ENCODE measurements at places on chromosomes 3 and 15. TPM values are rescaled to one million over a fixed set of nuclear protein-coding genes. Genes with fewer than 3 reads are reported as not detected.

The ISLR gene
- total RNA-seq, result not detected

GRCh38 chr15:31328428-31328968 lies 1.9 kb downstream of the KLF13 start:
- peak; percentile 71 for DNase-seq

DNA sequence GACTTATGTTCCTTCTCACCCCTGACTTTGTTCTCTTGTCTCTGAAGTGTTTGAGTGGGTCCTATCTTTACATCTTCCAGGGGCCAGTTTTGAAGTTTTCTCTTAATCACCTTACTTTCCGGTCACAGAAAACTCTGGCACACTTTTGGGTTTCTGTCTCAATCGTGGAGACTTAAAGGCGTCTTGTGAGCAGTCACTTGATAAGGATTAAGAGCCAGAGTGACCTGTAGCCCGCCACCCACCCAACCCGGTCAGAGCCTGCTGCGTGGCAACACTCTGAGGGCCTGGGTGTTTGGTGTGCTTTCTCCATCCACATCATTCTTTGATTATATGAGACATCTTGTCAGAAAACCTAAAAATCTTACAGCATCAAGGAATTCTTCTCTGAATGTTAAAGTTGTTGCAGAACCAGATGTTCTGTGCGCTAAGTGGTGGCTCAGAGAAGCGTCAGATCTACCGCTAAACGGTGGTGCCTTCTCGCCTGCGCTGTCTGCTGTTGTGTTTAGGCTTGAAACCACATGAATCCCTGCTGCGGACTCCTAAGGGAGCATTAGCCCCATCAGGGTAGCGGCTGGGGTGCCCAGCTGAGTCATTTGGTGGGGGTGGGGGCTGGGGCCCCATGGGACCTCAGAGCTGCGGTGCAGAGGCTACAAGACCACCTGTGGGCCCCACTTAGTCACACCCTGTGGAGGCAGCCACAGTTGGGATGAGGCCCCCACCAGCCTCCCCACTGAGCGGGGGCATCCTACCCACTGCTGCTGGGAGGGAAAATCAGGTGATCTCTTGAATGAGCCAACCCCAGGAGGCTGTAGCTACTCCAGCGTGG lies 158.7 kb upstream of the BHLHE40 start:
- no peak for DNase-seq

GRCh38 chr3:181943285-181943684 lies 231.6 kb downstream of the SOX2 start:
- DNase-seq, result no peak

The LTK gene
- 5.5 TPM for total RNA-seq

The GPD1L gene
- 19.5 TPM for total RNA-seq

DNA sequence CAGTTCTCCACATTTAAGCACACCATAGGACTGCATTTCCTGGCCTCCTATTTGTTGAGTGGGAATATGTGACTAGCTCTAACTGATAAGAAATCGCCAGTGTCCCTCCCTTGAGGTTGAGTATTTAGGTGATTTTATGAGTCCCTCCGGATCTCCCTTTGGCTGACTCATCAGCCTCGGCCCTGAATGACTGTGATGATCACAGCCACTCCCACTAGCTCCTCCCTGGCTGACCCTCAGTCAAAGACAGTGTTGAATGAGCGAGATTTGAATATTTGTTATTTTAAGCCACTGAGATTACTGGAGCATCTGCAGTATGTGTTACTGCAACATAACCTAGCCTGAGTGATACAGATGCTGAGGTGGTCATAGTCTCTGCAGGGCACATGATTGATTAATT lies 515.3 kb downstream of the EPHB1 start:
- no peak for DNase-seq

DNA sequence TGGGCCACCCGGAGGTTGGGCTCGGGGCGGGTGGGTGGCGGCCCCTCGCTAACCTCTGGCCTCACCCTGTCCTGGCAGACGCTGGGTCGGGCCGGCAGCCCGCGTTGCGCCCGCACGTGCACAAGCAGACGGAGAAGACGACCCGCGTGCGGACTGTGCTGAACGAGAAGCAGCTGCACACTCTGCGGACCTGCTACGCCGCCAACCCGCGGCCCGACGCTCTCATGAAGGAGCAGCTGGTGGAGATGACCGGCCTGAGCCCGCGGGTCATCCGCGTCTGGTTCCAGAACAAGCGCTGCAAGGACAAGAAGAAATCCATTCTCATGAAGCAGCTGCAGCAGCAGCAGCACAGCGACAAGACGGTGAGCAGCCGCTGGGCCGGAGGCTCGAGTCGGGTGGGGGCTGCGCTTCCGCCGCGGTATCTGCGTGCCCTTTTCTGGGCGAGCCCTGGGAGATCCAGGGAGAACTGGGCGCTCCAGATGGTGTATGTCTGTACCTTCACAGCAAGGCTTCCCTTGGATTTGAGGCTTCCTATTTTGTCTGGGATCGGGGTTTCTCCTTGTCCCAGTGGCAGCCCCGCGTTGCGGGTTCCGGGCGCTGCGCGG lies 3.7 kb downstream of the ISL2 start:
- DNase-seq, result no peak

- no peak for DNase-seq
Measured at GRCh38 chr3:12773030-12773709, 14.1 kb upstream of the TMEM40 start.

DNA sequence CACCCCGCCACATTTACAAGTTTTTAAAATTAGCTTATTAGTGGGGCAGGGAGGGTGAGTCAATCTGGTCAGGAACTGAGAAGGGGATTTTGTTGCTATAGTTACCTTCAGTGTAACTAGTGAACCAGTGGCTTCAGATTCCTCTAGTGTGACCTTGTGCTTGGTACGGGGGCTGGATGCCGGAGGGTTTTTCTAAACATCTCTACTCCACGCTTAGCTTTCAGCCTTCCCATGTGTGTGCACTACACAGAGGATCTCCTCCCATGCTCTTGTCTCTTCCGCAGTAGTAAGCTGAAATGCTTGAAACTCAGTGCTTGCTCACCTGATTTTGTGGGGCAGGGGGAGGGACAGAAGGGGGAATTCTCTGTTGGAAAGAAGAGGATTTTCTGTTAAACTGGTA lies 67.9 kb upstream of the AKAP13 start:
- DNase-seq, result no peak

GRCh38 chr15:77846986-77847385 lies 214.3 kb upstream of the LINGO1 start:
- no peak for DNase-seq

The CTDSPL gene
- total RNA-seq, result 4.1 TPM

The ITIH4 gene
- total RNA-seq, result 16.0 TPM

DNA sequence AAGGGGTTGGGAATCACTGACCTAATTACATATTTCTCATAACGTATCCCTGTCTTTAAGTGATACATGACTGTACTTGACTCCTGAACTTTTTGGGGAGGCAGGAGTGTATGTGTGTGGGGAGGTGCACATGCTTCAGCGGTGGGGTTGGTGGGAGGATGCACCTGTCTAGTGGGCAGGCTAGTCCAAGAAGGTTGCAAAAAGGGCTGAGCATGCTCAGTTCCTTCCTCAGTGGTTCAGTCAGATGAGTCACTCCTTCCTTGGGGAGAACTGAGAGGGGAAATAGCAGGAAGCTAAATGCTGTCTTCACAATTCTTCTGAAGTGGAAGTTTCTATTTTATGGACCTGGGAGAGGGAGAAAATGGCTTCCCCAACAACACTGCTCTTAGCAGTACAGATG lies 24.6 kb upstream of the AP4E1 start:
- peak; percentile 52 for DNase-seq

DNA sequence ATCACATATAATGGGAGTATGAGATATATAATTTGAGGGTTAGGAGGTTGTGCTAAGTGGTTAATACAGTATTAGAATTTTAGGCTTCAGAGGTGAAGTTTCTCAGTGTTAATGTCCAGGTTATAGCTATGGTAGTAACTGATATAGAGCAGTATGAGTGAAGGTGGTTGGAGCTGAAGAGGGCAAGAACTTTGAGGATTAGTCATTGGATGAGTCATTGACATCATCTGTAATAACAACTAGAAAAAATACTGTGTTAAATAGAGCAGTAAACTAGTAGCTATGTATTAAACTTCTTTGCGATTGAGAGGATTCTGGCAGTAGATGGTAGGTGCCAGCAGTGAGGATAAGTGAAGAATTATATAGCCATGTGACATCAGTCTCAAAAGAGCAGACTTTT lies 47.5 kb upstream of the EIF3J start:
- no peak for DNase-seq

The HHLA2 gene
- 9.5 TPM for total RNA-seq

The ZCWPW2 gene
- 0.48 TPM for total RNA-seq

GRCh38 chr15:49731187-49732099 lies 110.6 kb downstream of the DTWD1 start:
- DNase-seq, result no peak

The CLDN11 gene
- not detected for total RNA-seq

The ADCY5 gene
- not detected for total RNA-seq

- no peak for DNase-seq
Measured at GRCh38 chr3:46713050-46713897, 4.4 kb downstream of the PRSS50 start.

The CLRN1 gene
- not detected for total RNA-seq

- DNase-seq, result no peak
Measured at GRCh38 chr3:8746780-8747345, 13.3 kb downstream of the CAV3 start.

The ZNF619 gene
- 10.5 TPM for total RNA-seq

GRCh38 chr15:39937696-39938095 lies 3.8 kb downstream of the EIF2AK4 start:
- no peak for DNase-seq

GRCh38 chr3:193016437-193016901 lies 98.8 kb upstream of the MB21D2 start:
- no peak for DNase-seq

DNA sequence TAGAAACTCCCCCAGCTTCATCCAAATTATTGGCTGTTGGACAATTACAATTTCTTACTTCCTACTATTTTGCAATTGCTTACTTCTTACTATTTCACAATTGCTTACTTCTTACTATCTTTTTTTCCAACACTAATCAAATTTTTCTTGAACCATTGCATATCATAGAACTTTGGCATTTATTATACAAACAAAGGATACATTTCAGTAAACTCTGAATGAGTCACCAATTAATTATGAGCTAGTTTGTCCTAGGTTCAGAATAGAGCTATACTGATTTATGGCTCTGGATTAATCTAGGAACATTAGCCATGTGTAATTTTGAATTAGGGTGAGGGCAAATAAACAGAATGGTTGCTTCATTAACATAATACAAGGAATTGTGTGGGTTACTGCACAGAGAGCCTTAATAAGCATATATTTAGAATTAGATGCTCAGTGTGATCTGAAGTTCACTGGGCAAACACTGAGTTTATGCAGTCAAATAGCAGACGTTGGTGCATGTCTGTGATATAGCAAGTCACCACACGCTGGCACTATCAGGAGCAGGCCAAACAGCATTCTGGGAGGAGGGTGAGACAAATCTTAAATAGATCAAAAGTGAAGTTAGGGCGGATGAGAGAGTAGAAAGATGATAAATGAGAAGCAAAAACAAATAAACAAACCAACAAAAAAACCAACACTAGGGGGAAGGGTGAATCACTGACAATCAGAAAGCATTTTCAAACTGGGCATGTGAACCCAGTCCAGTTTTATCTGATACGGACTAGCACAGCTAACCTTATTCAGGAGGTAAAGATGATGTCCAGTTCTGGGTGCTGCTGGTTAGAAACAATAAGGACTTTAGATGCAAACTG lies 21.5 kb downstream of the GABRR3 start:
- DNase-seq, result no peak

- no peak for DNase-seq
Measured at GRCh38 chr3:61669203-61669602, 107.8 kb downstream of the PTPRG start.

- no peak for DNase-seq
Measured at GRCh38 chr3:38731522-38731921, 82.0 kb upstream of the SCN5A start.

DNA sequence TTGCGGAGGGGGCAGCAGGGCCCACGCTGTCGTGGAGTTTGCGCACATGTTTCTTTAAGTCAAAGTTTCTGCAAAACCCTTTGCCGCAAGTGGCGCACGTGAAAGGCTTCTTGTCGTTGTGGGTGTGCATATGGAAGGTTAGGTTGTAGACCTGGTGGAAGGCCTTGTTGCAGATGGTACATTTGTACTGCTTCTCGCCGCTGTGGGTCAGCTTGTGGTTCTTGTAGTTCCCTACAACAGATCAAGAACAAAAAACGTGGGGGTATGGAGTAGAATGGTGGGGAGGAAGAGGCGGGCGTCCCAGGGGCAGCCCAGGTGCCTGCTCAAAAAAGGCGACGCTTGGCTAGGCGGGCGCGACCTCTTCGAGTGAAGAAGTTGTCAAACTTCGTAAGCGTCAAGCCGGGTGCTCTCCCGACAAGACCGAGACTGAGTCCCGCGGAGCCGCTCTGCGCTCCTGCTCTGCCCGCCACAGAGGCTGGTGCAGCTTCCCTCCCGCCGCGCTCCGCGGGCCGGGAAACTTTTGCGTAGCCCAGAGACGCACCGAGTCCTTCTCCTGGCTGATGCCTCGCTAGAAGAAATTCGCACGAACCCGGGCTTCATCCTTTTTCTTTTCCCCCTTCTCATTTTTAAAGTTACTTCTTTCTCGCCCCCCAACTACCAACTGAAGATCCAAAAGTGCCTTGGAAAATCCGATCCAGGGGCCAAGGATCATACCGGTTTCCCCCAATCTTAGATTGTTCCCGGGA lies 3.1 kb downstream of the FEZF2 start:
- no peak for DNase-seq

DNA sequence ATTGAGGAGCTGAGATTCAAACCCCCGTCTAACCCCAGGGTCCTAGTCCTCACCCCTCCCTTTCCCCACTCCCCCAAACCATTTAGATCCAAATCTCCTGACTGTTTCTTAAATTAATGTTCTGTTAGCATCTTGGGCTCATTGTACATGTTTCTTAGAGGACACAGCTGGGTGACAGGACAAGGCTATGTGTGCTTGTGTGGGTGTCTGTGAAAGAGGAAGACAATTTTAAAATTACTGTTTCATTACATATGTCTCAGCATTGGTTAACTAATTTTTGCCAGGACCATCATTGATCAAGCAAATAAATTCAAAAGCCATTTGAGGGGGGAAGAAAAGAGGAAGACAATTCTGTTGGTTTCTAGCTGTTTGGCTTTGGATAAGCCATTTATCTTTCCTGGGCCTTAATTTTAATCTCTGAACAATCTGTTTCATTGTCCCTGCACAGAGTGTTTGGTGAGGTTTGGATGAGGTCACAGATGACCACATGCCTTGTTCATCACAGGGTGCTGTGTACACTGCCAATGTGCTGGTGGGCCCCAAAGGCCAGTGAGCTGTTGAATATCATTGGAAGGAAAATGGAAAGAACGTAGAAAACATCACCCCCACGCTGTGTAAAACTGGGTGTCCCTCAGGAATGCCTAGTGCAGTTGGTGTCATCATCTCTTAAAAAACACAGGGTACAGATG lies 51.9 kb downstream of the RPLP1 start:
- DNase-seq, result no peak

All from activated CD4-positive, alpha-beta memory T cell treated with anti-CD3 and anti-CD28 coated beads, Interleukin-2, amount 10 ng/mL, durations not matched to agents 7 days and 5 days (primary cell).